NCI-H774 (cell line): ENCODE measurements at places on chromosomes 1 and 21.

GRCh38 chr1:32208891-32209328 is at the start of gene DCDC2B:
Gene DCDC2B, plus strand, starts transcription at chr1:32209089. Its CDS starts 5 bp downstream, at chr1:32209094.
- peak; percentile 99 for DNase-seq

DNA sequence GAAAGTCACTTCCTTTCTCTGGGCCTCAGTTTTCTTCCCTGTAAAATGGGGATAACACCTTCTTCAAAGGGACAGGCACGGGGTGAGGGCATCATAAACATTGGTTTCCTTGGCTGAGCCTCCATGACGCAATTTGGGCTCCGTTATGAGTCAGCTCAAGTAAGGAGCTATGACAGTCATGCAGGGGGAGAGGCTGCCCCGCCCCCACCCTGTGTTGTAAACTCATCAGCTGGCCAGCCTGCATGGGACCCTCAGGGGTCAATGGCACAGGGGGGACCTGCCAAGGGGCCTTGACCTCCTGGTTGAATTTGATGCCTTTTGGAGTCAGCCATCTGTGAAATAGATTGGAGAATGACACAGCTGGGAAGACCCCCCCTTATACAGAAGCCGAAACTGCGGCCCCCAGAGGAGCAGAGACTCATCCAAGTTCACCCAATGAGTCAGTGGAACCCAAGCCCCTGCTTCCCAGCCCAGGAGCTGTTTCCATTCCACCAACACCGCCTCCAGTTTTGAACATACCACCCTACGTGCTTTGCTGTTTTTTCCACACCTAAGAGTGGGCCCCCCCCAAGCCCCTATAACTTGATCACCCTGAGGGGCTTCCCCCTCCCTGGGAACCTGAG is 36.8 kb upstream of the RUNX3 start:
- no peak for DNase-seq

DNA sequence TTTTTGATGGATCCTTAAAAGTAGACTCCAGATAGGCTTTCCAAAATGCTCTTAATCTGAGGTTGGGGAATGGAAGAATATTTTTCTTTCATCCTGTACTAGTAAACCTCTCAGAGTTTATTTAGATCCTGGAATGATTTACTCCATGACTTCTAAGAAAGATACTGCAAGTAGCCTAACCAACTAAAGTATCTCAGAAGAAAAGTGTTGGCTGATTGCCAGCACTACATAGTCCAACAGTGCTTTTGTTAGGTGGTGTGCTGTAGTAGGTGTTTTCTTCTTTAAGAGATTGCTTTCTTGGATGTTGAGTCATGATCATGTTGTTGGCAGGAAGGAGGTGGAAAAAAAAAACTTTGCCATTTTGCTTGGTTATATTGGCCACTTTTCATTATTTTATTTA is 119.8 kb downstream of the OSBPL9 start:
- no peak for DNase-seq

DNA sequence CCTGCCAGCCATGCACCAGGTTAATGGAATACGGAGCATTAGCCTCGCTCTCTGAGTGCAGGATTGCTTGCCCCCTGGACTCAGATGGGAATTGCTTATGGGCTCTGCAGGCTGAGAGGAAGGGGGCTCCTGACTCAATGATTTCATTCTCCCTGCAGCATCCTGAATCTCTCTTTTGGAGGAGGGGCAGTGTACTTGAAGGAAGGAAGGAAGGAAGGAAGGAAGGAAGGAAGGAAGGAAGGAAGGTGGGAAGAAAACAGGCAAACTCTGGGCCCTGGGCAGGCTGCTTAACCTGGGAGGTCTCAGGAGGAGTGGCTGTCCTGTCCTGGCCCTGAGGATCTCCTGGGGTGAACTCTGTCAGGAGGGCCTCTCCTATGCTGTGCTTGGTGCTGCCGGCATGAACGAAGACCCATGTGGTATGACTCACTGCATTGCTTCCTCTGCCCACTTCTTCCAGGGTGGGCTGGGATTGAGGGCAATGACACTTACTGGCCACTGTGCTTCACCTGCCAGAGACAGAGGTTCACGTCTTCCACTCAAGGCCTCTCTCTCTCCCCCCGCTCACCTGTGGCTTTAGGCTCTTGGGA is 257.1 kb upstream of the CSF3R start:
- no peak for DNase-seq

- no peak for DNase-seq
Observed at GRCh38 chr1:30635391-30635975, 87.9 kb downstream of the MATN1 start.

- no peak for DNase-seq
Observed at GRCh38 chr1:104592926-104593325, 843.2 kb downstream of the AMY1C start.

GRCh38 chr1:157403608-157404007 is 148.7 kb downstream of the FCRL5 start:
- DNase-seq, result no peak

- no peak for DNase-seq
Observed at GRCh38 chr21:46544824-46545223, 60.1 kb downstream of the S100B start.

- DNase-seq, result no peak
Observed at GRCh38 chr1:219476716-219477115, 136.2 kb downstream of the ZC3H11B start.
